WTC11 (cell line): ENCODE measurements at places on chromosomes 5 and 9.

DNA sequence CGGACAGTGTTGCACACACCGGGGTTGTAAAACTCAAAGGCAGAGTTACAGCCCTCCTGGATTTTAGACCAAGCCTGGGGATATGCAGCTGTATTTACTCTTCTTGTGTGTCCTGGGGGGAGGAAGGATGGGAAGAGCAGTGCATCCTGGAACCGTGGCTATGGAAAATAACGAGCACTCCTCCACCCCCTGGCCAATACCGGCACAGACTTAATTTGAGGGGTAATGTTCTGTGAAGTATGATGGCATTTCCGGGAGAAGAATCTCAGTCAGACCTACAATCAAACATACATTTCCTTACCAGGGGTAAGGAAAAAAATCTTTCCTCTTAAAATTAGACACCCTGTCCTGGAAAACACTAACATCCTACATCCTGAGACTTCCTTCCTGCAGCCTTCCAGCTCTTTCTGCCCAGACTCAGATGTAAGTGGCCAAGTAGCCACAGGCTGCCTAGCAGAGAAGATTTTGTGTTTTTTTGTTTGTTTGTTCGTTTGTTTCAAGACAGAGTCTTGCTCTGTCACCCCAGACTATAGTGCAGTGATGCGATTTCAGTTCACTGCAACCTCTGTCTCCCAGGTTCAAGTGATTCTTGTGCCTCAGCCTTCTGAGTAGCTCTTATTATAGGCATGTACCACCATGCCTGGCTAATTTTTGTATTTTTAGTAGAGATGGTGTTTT lies 11.0 kb upstream of the ERMP1 start:
- peaks cover 5% of the 10 kb centered on the region; the same call in 1 of the 2 replicates for H3K36me3 ChIP-seq
- no peak overlapping the region for H3K4me3 ChIP-seq
- H3K4me1 ChIP-seq, result peaks cover 34% of the 10 kb centered on the region
- H3K27me3 ChIP-seq, result no peaks in the 10 kb centered on the region
- H3K27ac ChIP-seq, result no peak overlapping the region

GRCh38 chr9:15498246-15498995 lies 12.3 kb downstream of the PSIP1 start:
- peaks cover 83% of the 10 kb centered on the region for H3K36me3 ChIP-seq
- H3K4me3 ChIP-seq, result no peak overlapping the region
- DNase-seq, result no peak
- H3K27me3 ChIP-seq, result no peaks in the 10 kb centered on the region

GRCh38 chr9:13377171-13377925 lies 97.9 kb upstream of the MPDZ start:
- H3K4me3 ChIP-seq, result no peak overlapping the region
- H3K27me3 ChIP-seq, result no peaks in the 10 kb centered on the region
- no peaks in the 10 kb centered on the region for H3K36me3 ChIP-seq
- H3K27ac ChIP-seq, result no peak overlapping the region
- no peak for DNase-seq
- H3K4me1 ChIP-seq, result no peaks in the 10 kb centered on the region

DNA sequence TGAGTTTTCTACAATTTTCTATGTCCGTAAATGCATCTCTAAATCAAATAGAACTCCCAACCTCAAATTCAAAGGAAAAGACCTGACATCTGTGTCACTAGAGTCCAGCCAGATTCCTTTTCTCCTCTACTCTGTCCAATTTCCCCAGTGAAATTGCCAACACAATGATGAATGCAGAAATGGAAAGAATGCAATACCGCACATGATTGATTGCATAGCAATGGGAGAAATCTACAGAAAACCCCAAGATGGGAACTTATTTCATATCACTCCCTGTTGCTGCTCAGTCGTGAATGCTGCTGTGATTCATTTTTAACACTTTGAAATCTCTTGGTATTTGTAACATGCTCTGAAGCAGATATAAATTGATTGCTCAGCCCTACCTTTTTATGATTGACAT lies 355.1 kb upstream of the TUSC1 start:
- no peaks in the 10 kb centered on the region for H3K36me3 ChIP-seq
- no peak overlapping the region for H3K4me3 ChIP-seq
- no peak overlapping the region for H3K27ac ChIP-seq
- H3K4me1 ChIP-seq, result peaks cover 19% of the 10 kb centered on the region
- no peaks in the 10 kb centered on the region; the same call in 1 of the 2 replicates for H3K27me3 ChIP-seq
- no peak for DNase-seq

DNA sequence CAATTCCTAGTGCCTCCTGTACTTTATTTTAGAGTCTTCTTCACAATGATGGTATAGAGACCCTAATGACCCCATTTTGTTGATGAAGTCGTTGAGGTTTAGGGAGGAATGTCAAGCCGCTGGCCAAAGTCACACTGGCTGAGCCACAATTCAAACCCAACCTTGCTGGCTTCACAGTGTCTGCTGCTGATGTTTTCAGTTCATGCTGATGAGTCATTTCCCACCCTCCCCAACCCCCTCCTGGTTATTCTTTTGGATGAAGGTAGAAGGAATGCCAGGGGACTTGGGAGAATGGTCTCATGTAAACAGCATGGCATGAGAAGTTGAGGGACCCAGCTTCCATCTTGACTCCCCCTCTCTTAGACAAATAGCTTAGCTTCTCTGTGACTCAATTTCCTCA lies 68.6 kb downstream of the TMEM252 start:
- no peak for DNase-seq
- H3K4me3 ChIP-seq, result no peak overlapping the region
- no peaks in the 10 kb centered on the region for H3K36me3 ChIP-seq
- H3K27me3 ChIP-seq, result peaks cover 23% of the 10 kb centered on the region
